ENCODE measurements at places on chromosomes 5 and 9.

- no peak for DNase-seq
These were observed 877.7 kb downstream of the TLE1 start for GRCh38 chr9:80811656-80812055.

- DNase-seq = no peak
These were observed 137.5 kb downstream of the AP3B1 start for GRCh38 chr5:78157001-78157400.

DNA sequence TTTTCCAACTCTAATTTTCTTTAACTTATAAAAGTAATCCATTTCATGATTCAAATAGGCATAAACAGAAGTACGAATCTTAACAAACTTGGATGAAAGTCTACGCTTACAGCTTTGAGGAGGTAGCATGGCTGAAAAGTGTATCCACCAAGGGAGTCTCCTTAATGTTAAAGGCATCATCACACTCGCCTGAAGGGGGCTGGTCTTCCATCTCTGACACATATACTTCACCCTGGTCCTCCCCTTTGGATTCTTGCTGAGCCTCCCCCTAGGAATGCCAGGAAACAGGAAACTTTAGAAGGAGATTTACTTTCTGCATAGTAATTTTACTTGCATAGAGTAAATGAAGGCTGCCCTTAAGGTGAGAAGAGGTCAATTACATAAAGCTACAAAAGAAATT lies 10.3 kb upstream of the NME5 start:
- no peak for DNase-seq

DNA sequence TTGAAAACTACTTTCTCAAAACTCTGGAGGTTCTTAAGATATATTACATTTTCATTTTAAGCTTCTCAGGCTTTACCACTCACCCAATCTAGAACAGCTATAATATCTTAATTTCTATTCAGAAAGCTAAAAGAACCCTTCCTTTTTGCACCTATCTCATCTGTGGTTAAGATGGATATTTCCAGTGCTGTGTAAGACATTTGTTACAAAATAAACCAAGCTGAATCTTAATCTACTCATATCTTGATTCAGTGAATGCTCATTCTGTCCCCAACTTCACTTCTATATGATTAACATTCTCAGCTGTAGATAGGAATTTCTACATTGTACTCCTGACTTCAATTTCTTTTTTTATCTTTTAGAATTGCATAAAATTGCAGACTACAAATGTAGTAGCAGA lies 15.0 kb downstream of the ABHD17B start:
- DNase-seq = no peak

DNA sequence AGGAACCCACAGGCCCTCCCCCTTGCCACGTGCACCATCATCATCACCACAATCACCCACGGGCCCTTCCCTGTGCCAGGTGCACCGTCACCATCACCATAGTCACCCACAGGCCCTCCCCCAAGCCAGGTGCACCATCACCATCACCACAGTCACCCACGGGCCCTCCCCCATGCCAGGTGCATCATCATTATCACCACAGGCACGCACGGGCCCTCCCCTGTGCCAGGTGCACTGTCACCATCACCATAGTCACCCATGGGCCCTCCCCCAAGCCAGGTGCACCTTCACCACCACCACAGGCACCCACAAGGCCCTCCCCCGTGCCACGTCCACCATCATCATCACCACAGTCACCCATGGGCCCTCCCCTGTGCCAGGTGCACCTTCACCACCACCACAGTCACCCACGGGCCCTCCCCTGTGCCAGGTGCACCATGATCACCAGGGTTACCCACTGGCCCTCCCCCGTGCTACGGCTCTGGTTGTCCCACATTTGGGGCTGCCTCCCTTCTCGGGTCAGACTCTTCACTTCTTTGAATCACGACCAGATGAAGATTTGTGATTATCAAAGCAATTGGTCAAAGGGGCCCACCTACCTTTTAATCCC lies 69.1 kb upstream of the OLFM1 start:
- DNase-seq = no peak

DNA sequence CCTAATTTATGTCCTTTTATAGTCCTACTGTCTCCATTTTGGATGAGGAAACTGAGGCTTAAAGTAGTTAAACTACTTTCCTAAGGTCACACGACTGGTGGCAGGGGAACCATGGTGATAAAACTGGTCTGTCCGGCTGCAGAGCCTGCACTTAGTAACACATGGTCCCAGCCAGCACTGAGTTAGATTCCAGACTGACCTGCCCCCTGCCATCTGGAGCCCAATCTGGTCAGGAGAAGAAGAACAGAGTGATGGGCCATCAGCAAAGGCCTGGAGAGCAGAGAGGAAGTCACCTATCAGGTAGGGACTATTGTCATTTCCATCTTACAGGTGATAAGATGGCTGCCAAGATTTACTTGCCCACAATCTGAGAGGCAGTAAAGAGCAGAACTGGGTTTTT lies 86.6 kb upstream of the SLC25A48 start:
- no peak for DNase-seq

DNA sequence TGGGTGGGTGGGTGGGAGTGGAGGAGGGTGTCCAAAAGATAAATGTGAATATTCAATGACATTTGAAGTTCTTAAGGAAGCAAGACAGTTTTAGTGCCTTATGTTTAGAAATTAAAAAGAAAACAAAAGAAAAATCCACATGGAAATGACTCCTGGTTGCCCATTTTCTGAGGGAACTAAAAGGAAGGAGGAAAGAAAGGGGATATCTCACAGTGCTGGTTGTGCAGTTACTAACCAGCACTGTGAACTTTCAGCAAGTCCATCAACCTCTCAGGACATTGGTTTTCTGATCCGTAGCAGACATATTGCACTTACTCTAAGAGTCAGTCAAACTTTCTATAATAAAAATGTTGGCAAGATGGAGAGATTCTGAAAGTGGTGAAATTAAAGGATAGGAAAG lies 431.0 kb upstream of the CLINT1 start:
- DNase-seq = no peak

DNA sequence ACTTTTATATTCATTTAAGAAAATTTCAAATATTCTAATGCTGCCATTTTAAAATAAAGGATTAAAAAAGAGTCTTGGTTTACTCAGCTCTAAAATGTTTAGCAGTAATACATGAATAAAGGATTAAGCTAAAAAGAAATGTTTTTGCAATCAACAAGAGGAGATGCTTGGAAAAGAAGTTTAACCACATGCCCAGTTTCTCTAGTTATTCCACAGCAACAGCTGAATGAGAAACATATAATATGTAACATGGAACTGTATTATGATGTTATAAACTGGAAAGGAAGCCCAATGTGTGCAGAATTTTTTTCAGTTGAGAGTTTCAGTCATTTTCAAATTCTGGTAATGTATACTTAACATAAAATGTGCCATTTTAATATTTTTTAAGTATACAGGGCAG lies 76.5 kb upstream of the ALDH1A1 start:
- no peak for DNase-seq

DNA sequence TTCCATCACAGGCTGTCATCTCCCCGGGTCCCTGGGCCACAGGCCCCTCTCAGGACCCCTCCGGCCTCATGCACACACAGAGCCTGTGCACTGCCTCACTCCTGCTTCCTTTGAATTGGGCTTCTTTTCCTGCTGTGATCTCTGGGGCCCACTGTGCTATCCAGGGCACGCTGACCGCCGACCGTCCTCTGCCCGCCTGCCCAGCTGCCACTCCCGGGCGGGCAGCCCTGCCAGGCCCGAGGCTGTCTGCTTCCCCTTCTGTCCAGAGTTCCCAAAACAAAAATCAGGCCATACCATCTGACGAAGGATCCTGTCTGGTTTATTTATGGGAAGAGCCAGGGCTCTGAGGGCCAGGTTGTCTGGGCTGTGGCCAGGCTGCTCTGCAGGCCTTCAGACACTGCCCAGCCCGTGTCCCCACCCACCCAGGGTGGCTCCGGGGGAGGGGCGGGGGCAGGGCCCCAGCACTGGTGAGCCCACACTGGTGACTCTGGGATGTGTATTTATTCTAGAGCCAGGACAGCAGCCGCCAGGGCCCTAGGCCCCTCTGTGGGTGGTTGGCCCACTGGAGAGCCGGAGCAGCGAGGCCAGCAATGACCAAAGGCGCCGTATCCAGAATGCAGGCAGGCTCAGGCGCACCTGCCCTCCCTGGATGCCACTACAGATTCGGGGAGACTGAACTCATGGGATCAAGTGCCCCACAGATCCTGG lies 57.0 kb downstream of the ADAMTS2 start:
- no peak for DNase-seq

GRCh38 chr9:135990468-135991429 lies 29.6 kb upstream of the UBAC1 start:
- peak; percentile 22 for DNase-seq

DNA sequence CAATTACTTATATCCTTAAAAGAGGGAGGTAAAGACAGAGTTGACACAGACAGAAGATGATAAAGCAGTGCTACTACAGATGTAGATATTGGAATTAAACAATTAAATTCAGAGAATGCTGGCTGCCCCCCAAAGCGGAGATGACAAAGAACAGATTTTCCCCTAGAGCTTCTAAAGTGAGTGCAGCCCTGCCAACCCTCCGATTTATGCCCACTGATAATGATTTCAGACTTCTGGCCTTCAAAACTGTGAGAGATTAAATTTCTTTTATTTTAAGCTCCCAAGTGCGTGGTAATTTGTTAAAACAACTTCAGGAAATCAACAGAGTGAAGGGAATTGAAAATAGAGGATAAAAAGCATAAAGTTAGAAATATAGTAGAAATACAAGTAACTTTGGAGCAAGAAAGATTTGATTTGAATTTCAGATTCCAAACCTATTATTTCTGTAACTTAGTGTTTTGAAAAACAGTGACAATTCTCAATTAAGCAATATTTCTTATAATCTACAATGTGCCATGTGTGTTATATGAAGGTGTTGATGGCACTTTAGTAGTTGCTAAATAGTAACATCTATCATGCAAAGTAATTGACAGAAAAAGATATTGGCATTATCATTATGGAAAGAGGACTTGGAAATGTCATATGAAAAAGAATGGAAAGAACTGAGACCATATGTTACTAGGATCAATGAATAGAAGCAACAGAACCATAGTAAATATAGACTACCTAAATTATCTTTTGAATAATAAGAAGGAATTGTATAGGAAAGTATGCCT lies 946.4 kb upstream of the PTPRD start:
- no peak for DNase-seq

GRCh38 chr9:80233906-80234305 lies 662.1 kb downstream of the TLE4 start:
- no peak for DNase-seq

GRCh38 chr9:93614830-93615468 lies 38.6 kb downstream of the PHF2 start:
- DNase-seq = no peak

GRCh38 chr5:169168280-169168679 lies 132.7 kb downstream of the SLIT3 start:
- DNase-seq = no peak

DNA sequence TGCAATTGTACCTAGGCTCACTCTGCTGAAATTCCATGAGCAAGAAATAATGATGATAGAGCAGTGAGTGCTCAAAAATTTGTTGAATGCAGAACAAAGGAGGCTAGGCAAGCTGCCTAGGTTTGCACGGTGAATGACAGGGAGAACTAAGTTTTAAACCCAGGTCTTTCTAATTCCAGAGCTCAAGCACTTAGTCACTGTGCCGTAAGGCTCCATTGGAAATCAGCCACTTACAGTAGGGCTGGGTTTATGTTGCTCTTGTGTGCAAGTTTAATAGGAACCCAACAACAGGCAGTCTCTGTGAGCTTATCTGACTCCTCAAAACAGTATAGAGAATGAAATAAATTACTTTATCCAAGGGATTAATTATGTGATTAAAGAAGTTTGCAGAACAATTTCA lies 147.0 kb downstream of the CSNK1G3 start:
- no peak for DNase-seq

- peak; percentile 34 for DNase-seq
These were observed 37.9 kb upstream of the GABRP start for GRCh38 chr5:170745481-170746071.

- DNase-seq = no peak
These were observed 34.9 kb upstream of the NIPBL start for GRCh38 chr5:36841677-36842076.

DNA sequence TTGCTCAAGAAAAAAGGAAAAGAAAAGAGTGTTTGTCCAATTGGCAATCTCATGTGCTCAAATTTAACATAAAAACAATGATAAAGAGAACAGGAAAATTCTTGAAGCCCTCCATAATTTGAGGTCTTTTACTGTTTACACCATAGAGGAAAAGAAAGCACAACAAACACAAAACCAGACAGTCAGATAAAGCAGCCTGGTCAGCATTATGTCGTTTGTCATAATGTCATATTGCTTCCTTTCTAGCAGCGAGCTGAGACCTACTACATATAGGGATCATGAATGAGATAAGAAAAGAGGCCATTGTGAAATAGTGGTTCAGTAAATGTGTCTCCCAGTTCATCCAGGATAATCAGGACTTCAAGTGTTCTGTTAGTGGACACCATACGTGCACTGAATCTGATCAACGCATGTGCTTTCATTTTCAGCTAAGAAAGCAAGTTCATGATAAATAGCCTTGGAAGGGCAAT lies 64.7 kb upstream of the SELENOP start:
- no peak for DNase-seq

DNA sequence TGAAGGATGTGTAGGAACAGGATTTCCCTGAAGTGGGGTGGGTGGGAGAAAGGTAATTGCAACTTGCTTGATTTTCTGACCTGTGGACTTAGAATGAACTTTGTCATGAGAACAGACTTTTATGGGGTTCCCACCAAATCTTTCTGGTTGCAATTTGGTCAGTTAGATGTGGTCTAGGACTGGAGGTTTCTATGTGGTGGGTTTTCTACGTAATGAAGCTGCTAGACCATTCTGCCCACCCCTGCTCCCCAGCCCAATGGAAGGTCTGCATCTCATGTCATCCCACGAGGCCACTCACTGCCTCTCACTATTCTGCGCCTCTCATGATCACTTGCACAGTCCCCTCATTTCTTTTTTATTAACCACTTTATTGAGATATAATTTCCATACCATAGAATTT lies 37.9 kb upstream of the GZMA start:
- no peak for DNase-seq

GRCh38 chr5:149466457-149466972 lies 84.7 kb downstream of the CSNK1A1 start:
- DNase-seq = no peak

- no peak for DNase-seq
These were observed 159.8 kb upstream of the LHFPL2 start for GRCh38 chr5:78808380-78808779.

- no peak for DNase-seq
These were observed 247.5 kb downstream of the MARCHF11 start for GRCh38 chr5:15932066-15932465.

DNA sequence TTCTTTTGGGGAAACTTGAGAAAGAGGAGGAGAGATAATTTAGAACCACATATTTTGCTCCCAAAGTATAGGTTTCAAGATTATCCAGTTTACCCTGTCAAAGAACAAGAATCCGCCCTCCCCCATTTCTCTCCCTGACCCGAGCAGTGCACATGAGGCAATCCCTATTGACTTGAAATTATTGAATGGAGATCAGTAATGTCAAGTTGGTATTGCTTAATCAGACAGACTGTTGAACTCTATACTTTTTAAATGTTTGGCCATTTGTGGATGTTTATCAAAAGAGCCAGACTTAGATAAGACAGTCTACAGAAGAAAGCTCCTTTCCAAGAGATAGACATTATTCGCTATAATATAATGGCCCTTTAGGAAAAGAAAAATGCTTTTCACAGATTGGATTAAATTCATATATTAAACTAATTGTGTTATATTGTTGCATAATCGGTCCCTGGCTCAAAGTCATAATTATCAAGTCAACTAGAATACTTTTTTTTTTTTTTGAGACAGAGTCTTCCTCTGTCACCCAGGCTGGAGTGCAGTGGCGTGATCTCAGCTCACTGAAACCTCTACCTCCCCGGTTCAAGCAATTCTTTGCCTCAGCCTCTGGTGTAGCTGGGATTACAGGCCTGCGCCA lies 5.3 kb downstream of the SLC25A25 start:
- DNase-seq = no peak
